ENCODE measurements at places on chromosomes 13 and 19.
A peak's percentile ranks its signal among the peaks of the same experiment; 100 is the strongest.

DNA sequence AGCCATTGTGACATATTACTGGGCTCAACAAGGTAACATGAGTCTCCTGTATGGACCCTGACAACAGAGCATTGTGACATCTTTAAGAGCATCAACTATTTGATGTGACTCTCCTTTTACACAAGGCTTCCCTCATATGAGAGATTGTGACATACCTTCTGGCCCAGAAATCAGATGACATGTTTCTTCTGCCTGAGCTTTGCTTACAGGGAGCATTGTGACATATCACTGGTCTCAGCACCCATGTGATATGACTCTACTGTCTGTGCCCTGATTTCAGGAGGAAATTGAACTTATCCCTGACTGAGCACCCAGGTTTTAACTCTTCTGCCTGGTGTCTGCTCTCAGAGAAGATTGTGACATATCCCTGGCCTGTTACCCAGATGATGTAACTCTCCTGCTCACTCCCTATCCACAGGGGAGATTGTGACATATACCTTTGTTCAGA, 15.9 kb upstream of the ZNF681 start:
- DNase-seq: no peak

DNA sequence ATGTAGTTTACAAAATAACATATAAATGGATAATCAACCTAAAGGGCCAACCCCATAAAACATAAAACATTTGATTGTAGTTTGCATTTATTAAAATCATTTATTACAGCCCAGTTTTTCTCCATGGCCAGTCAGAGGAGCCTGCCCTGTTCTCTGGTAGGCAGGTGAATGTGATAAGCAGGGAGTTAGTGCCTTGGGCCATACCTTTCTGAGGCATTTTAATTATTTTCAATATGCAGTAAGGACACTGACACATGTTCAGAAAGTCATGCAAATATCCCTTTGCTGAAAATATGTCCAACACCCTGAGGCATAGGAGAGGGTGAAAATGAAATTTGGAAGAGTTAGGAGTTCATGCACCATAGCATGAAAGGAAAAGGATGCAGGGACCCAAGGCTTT, 242.6 kb upstream of the EDNRB start:
- DNase-seq: no peak

DNA sequence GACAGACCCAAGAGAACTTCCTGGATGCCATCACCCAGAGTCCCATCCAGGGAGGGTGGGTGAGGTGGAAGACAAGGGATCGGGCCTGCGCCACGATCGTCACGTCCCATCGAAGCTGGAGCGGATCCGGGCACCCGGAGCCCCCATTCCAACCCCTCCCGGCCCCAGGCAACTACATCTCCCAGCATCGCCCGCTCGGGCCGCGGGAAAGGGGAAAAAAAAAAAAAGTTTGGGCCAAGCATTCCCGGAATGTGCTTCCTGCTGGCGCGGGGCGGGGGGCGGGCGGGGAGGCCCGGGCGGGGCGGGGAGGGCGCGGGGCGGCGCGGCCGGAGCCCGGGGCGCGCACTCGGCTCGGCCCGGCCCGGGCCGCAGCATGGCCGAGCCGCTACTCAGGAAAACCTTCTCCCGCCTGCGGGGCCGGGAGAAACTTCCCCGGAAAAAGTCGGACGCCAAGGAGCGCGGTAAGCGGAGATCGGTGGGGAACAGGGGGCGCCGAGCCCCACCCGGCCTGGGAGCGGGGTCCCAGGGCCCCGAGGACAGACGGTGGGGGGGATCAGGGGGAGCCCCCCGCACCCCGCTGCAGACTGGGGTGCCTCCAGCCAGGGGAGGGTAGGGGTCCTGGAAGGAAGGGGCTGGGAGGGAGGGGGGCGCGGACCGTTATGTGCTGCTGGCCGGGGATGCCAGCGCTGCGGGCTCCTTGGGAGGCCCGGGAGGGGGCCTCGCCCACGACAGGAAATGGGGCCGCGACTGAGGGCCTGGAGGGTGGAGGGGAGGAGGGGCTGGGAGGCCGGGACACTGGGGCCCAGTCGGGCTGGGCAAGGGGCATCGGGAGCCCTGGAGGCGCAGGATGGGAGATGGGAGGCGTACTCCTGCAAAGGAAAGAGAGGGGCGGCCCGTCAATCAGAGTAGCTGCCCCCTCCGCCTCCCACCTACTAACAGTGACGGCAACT, at the start of gene SYDE1:
Gene SYDE1, plus strand, starts transcription at position 341 of the 950 bp plus-strand sequence. Its CDS starts 33 bp downstream, at position 374.
- DNase-seq: peak; percentile 76

DNA sequence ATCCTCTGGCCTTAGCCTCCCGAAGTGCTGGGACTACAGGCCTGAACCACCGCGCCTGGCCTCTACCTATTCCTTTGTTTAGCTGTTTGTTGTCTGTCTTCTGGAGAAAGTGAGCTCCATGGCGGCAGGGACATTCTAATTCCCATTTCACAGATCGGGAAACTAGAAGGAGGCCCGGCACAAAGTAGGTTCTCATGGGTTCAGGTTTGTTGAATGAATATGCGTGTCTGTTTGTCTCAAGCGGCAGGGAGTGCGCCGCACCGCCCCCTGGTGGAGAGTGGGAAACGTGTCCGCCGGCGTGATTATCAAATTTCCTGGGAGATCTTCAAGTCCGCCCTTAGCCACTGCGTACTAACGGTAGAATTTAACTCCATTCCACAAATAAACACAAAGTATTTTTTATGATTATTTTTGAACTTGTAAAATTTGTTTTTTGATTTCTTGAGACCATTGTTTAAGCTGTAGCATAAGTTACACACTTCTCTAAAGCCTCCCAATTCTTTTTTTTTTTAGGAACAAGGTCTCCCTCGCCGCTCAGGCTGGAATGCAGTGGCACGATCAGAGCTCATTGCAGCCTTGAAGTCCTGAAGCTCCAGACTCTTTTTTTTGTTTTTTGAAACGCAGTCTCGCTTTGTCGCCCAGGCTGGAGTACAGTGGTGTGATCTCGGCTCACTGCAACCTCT, 8.9 kb upstream of the CCDC9 start:
- peak; percentile 83 for DNase-seq

GRCh38 chr13:59176775-59177174, 987.0 kb downstream of the DIAPH3 start:
- DNase-seq: peak; percentile 59

DNA sequence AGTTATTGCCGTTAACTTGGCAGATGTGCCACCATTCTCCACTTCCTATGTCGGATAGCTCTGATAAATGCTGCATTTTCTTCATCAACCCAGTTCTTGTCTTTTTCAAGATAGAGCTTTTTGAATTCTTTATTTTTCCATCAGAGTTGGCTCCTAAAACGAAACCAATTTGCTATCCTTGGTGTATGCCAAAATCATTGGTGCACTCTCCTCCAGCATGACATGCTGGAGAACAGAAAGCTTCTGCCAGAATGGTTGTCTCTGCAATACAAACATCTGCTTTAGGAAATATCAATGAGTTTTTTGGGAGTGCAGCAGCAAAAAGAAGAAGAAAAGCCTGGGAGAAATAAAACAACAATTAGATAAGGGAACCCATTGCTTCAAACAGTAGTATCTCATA, 124.2 kb downstream of the CDK8 start:
- no peak for DNase-seq

GRCh38 chr19:36043952-36044351, 10.1 kb downstream of the THAP8 start:
- DNase-seq: no peak

GRCh38 chr19:36121486-36122124, 6.3 kb downstream of the TBCB start:
- DNase-seq: no peak

GRCh38 chr19:3233831-3234230, 9.4 kb downstream of the CELF5 start:
- no peak for DNase-seq

DNA sequence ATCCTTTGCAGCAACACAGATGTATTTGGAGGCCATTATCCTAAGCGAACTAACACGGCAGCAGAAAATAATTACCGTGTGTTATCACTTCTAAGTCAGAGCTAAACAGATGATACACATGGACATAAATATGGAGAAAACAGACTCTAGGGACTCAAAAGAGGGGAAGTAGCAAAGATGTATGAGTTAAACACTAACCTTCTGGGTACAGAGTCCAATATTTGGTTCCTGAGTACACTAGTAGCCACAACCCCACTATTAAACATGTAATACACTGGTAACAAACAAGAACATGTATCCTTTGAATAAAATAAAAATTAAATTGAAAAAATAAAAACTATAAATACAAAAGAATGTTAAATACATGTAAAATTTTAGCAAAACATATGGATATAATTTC, 118.0 kb upstream of the SLITRK5 start:
- no peak for DNase-seq

DNA sequence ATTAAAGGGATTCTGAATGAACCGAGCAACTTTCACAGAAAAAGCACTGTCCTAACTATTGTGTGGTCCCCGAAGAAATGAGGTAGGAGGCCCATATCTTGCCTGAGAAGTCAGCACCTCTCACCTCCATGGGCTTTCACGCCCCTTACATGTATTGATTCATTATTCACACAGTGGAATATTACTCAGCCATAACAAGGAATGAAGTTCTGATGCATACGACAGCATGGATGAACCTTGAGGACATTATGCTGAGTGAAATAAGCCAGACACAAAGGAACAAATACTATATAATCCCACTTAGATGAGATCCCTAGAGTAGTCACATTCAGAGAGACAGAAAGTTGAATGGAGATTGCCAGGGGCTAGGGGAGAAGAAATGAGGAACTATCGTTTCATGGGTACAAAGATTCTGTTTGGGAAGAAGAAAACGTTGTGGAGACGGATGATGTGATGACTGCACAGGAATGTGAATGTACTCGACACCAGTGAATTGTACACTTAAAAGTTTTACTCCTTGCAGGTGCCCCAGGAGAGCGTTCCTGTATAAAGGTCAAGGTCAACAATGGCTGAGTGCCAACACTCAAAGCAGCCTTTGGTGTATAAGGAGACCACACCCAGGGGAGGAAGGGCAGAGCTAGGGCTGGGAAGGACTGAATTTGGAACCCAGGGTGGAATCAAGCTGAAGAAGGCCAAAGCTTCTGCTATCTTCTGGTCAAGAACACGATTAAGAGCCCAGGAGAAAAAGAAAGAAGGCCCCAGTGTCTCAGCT, 22.5 kb downstream of the ZIC5 start:
- DNase-seq: no peak

GRCh38 chr19:45403781-45404556, 900 bp downstream of the PPP1R13L start:
- peak; percentile 48 for DNase-seq

- no peak for DNase-seq
Measured at GRCh38 chr13:79197933-79198332, 208.1 kb downstream of the RBM26 start.

GRCh38 chr13:111043575-111043982, 71.5 kb upstream of the ARHGEF7 start:
- DNase-seq: no peak

- peak; percentile 72 for DNase-seq
Measured at GRCh38 chr13:97945792-97946419, 7.6 kb upstream of the IPO5 start.

DNA sequence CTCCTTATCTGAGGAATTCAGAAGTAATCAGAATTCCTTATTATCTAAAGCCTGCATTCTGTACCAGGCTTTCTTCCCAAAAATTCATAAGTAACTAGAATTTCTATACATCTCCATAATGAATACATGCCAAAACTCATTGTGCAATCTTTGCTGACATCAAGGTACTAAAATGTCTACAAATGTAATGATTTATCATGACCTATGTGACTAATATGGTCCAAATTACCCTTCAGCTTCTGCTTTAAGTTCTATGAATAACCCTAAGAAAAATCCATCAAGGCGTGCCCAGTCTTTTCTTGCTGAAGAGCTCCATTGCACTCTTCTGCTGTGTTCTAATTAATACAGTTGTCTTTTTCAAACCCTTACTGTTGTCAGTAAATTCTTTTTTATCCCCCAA, 58.5 kb upstream of the SLITRK1 start:
- DNase-seq: no peak

- DNase-seq: no peak
Measured at GRCh38 chr13:26230703-26231102, 8.6 kb upstream of the RNF6 start.

GRCh38 chr19:15328312-15328711, 4.0 kb downstream of the BRD4 start:
- DNase-seq: no peak

GRCh38 chr13:76792731-76793347, 93.4 kb downstream of the KCTD12 start:
- no peak for DNase-seq

DNA sequence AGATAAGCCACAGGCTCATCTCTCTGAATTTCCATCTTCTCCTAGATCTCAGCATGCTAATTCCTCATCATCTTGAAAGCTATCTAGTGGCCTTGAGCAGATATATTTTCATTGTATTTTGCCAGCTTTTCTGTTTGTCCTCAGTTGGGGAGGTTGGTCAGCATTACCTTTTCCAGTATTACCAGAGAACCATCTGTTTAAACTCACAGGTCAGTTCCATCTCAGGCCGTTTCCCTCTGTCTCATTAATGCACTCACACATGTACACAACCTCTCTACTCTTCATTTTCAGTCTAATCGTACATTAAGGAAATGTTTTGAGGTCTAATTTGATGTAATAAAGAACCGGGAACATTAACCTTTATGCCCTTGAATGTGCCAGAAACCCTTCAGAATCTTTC, 29.7 kb downstream of the USPL1 start:
- DNase-seq: no peak

DNA sequence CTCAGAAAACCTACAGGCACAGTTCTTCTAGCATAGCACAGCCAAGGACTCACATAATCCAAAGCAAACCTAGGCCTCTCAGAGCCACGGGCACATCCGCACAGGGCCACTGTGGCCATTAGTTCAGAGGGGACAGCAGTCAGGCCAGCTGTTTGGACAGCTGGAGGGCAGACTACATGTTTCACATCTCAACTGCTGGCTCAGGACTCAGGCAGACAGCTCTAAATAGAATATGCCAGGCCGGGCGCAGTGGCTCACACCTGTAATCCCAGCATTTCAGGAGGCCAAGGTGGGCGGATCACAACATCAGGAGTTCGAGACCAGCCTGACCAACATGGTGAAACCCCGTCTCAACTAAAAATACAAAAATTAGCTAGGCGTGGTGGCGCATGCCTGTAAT, 26.8 kb downstream of the SAFB2 start:
- DNase-seq: no peak

- DNase-seq: no peak
Measured at GRCh38 chr13:19607523-19608078, 25.9 kb upstream of the MPHOSPH8 start.

GRCh38 chr13:95233026-95233635, 68.1 kb downstream of the ABCC4 start:
- peak; percentile 45 for DNase-seq
